ENCODE measurements at places on chromosomes 1 and 21.

GRCh38 chr1:11473491-11474034 is 5.4 kb upstream of the DISP3 start:
- DNase-seq, result no peak

GRCh38 chr1:51997974-51998382 is 7.5 kb upstream of the RAB3B start:
- no peak for DNase-seq

DNA sequence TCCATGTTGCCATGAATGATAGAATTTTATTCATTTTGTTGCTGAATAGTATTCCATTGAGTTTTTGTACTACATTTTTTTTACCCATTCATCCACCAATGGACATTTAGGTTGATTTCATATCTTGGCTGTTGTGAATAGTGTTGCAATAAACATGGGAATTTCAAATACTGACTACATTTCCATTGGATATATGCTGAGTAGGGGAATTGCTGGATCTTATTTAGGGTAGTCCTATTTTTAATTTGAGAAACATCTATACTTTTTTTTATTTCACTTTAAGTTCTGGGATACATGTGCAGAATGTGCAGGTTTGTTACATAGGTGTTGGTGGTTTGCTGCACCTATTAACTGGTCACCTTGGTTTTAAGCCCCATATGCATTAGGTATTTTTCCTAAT is 38.8 kb upstream of the TNFSF4 start:
- DNase-seq, result no peak

GRCh38 chr1:39061951-39062350 is 35.8 kb downstream of the NDUFS5 start:
- no peak for DNase-seq

GRCh38 chr1:205939690-205940330 is 3.4 kb downstream of the SLC26A9 start:
- no peak for DNase-seq

- DNase-seq, result no peak
Observed at GRCh38 chr1:236727521-236727920, 41.2 kb downstream of the ACTN2 start.

DNA sequence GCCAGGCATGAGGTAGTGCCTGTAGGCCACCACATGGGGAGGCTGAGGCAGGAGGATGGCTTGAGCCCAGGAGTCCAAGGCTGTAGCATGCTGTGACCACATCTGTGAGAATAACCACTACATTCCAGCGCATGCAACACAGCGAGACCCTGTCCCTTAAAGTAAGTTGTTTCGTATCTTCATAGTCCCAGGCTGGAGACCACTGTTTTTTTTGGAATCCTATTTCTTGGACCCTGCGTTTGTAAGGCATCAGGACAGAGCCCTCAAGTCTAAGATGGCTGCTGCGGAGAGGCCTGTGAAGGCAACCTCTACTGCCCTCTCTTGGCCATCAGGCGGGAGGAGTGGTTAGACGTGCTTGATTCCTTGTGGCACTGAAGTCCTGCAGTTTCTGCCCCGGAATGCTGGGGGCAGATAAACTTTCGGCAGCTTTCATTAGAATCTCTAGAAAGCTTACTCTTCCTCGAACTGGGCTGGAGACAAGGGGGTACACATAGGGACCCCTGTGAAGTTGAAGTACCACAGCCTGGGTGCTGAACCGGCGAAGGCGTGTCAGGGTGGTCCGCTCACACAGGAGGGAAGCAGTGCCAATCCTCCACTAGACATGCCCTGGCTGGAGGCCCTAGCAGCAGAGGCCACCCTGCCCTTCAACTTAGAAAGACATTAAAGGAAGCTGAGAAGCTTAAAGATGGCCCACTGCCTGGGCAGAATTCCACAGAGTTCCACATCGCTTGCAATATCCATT is 36.6 kb downstream of the RABIF start:
- peak; percentile 62 for DNase-seq

DNA sequence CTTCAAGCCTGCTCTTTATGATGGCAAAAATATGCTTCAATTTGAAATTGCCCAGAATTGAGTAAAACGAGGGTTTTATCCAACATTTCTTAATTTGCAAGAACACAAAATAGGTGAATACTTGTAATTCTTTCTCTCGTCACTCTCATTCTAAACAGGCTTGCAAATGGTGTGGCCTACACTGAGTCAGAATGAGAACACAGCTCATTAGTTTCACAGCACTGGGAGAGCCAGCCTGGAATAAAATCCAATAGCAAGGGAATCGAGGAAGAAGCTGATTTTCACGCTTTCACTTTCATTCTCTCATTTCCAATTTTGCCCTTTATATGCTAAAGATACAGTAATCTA is 537.5 kb downstream of the LTN1 start:
- DNase-seq, result no peak

GRCh38 chr1:17717594-17718535 is 37.3 kb upstream of the ACTL8 start:
- no peak for DNase-seq

- no peak for DNase-seq
Observed at GRCh38 chr1:17745479-17745955, 9.6 kb upstream of the ACTL8 start.

DNA sequence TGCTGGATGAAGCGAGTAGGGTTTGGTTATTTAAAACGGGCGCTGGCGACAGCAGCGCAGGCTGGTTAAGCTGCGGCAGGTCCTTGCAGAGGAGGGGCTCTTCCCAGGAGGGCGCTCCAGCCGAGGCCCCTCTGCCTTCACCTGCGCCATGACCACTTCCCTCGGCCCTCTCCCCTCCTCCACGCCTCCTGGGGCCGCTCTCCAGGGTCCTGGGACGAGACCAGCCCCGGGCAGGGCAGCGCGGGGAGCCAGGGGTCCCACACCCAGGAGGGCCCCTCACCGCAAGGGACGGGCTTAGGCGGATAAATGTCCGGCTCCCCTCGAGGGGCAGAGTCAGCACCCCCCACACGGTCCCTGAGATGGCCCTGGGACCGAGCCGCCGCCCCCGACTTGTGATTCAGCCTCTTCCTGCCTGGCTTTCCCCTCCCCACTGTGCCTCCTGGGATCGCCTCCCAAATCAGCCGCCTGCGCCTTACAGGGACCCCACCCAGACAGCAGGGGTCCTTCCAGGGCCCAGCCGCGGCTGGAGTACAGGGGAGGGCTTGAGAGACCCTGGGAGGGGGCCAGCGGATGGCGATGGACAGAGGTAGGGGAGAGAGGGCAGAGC is 380.7 kb downstream of the MATN1 start:
- DNase-seq, result no peak

GRCh38 chr1:30908316-30908695 is 252 bp downstream of the SDC3 start:
- DNase-seq, result no peak

GRCh38 chr1:2441746-2442145 is 29.4 kb upstream of the PEX10 start:
- no peak for DNase-seq

DNA sequence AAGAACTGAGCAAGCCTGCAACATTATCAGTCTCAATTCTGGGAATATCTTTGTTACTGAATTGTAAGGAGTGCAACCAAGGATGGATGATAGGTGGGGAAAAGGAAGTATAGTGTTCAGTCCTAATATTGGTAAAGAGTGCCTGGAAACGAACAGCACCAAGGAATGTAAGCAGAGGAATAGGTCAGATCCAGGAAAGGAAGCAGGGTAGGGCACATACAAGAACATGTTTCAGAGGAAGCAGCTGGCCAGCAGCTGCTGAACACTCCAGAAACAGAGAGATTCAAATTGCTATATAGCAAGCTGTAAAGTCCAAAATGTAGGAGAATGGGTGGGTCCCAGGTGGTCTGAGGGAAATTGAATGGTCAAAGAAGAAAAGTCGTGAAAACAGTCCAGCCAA is 37.9 kb downstream of the CRB1 start:
- no peak for DNase-seq

DNA sequence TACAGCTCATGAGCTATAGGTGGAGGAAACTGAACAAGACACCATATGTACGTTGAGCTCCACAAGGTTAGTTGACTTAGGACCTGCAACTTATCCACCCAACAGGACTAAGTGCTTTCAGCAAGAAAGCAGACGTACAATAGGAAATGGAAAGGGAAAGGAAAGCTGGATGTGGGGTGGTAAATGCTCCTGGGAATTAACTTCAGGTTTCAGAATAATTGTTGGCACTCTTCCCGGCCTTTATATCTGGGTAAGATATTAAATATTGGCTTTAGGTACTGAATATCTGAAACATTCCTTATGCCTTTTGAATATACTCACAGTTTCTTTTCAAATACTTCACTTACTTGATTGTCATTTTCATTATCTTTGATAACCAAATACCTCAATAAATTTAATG is 36.3 kb downstream of the GLMN start:
- DNase-seq, result no peak

GRCh38 chr1:244294599-244295224 is 157.0 kb downstream of the ADSS2 start:
- no peak for DNase-seq

DNA sequence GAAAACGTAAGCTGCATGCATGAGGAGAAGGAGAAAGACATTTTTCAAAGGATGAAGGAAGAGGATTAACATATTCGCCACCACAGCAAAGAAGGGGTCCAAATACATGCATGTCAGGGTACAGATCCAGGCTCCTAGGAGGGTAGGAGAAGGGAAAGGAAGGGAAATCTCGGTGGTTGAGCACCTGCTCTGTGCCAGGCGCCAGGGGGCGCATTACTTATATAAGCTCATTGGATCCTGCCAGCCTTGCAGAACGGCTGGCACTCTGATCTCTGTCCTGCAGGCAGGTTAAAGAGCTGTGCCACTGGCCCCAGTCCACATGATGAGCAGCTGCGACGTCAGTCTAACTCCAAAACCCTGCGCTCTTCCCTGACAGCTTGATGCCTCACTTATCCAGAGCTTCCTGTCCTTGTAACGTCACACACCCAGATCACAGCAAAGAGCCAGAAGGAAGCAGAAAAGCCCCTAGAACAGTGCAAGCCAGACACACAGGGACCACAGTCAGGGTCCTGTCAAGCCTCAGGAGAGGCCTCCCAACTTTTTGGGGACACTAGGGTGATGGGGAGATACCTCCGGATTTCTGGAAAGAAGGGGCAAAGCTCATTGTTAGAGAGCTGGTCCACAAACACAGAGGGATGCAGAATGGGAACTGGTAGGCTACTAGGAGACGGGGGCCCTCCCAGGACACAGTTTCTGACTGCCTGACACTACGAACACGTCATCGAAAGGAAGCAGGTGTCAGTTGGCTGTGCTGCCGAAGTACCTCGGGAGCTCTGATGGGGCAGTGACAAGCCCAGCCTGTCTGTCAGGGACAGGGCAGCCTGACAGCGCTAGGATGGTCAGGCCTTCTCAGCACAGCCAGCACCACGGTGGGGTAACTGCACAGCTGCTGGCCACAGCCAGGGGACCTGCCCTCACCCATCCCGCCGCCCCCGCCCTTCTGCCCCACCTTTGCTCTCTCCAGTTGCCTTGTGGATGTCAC is 99.1 kb downstream of the BEND5 start:
- peak; percentile 51 for DNase-seq

DNA sequence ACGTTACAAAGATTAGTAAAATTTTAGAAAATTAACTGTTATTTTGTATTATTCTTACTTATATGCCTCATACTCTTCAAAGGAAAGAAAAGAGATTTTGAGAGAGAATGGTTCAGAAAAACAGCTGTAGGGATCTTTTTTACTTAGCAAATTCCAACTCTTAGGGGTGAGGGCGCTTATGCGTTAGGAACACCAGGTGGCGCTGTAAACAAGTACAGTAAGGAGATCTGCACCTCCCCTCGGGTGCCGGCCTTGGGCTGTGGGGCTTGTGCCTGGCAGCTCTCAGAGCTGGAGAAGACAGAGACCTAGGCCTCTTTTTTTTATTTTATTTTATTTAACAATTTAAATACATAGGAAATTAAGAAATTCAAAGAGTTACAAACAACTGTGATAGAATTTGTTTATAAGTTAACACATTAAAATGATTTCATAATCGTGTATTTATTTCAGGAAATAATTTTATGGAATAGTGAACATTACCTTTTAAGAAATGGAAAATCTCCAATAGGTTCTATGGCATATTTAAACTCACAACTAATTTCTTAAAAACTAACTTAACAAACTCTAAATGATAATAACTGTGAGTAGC is 32.6 kb downstream of the UTP25 start:
- peak; percentile 79 for DNase-seq

DNA sequence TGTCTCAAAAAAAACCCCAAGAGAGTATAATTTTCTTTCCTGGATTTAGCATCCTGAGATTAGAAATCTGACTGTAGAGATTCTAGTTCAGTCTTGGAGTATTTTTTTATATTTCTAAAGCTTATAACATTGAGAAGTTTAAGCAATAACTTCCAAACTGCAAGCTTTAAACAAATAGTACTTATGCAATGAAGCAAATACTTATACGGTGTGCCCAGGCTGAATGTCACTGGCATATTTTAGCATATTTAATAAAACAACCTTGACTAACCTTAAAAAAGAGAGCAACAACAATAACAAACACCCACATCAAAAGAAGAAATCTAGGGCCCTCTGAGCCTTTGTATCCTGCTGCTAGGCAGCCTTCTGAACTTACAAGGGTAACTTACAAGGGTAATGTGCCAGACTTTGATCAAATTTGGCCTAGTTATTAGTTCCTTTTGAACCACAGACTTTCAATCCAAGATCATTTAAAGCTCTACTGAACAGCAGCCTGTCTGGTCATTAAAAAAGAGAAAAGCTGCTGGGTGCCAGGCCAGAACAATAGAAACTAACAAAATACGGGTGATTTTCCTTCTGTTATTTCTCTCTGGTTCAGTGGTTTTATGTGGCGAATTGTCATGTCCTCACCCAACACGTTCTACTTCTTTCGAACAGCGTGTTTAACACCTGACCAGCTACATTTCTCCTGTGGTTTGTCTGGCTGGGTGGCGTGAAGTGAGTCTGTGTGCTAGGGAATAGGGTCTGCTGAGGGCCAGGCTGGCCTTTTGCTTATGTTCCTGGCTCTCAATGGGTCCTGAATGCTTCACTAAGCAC is 16.2 kb downstream of the MTOR start:
- no peak for DNase-seq

DNA sequence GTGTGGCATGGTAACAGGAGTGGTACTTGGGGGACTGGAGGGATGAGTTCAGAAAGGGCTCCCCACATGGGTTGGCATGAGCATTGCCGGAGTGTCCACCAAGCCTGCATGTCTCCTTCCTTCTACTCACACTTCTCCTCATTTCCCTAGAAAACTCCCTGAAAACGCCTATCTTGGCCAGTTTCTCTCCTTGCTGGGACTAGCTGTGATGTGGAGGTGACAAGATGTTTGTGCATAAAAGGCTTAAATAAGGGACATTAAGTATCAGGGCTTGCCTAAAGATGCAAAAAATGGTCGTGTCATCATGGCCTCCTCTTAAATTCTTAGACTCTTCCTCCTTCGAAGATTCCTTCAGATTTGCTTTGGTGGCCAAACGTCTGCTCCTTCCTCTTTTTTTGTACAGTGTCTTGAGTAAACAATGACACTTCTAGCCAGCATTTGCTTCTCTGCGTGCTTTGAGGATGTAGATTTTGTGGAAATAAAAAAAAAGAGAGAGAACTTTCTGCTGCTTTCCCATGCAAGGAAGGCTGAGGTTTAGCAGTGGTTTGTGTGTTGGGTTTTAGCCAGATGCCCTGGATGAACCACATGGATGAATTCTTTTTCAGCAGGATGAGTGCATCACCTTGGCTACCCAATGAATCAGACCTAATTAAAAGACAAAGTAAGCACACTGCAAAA is 239.1 kb upstream of the IRF2BP2 start:
- no peak for DNase-seq

GRCh38 chr1:16114527-16115467 is 41.1 kb downstream of the EPHA2 start:
- DNase-seq, result no peak

All from kidney capillary endothelial cell (primary cell).